Progenitor cell of endocrine pancreas (in vitro differentiated cells): ENCODE measurements at places on chromosomes 7 and 10.

DNA sequence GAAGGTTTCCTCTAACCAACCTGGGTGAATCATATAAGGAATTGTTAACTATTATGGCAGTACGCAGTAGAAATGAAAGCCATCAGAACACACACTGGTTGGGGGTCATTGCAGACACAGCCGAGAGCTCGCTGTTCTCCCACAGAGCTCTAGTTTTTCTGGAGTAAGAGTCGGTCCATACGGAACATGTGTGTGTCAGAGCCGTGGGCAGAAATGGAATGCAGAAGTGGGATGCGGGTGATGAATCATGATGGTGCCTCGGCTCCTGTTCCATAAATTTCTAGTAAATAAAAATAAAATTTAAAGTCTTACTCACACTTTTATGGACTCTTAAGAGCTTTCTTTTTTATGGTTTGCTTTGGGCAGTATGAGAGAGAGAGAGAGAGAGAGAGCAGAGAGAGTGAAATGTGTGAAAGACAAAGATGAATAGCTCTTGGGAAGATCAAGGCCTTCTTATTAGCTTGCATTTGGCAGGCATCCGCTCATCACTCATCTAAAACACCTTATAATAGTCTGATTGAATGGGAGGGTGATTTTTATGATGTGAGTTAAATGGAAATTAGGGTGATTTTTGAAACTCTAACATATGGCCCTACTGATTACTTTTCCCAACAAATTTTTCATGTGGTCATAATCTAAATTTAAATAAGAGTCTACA, 98.8 kb upstream of the PFKP start:
- no peak for DNase-seq

DNA sequence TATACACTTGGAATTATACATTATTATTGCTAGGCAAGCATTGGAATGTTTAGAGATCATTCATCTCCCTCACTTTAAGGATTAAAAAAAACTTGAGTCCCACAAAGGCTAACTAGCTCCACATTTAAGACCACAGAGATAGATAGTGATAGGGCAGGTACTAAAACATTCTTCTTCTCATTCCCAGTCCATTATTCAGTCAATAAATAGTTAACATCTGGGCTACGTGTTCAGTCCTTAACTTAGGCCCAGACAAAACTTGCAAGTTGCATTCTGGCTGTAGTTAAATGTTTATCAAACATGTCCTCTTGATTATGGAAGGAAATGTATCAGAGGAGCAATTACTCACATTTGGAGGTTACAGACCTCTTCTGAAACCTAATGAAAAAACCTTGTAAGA, 2.4 kb downstream of the GNG11 start:
- no peak for DNase-seq

- no peak for DNase-seq
These were observed 776 bp downstream of the TMEM184A start for GRCh38 chr7:1555046-1555812.

DNA sequence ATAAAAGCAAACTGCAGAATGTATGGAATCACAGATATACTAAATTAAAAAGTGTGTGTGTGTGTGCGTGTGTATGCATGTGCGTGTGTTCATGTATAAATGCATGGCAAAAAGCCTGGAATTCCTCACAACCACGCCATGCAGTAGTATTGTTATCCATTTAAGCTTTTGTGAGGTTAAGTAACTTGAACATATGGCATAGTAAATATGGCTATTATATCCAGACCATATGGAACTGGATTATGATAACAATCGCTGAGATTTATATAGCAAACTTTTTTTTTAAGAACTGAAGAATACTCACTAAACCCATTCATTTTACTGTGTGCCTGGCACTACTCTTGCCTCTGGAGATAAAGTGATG, 22.3 kb upstream of the NANOS1 start:
- DNase-seq = no peak

GRCh38 chr7:56287429-56288138, 171.4 kb upstream of the NUPR2 start:
- DNase-seq = no peak

DNA sequence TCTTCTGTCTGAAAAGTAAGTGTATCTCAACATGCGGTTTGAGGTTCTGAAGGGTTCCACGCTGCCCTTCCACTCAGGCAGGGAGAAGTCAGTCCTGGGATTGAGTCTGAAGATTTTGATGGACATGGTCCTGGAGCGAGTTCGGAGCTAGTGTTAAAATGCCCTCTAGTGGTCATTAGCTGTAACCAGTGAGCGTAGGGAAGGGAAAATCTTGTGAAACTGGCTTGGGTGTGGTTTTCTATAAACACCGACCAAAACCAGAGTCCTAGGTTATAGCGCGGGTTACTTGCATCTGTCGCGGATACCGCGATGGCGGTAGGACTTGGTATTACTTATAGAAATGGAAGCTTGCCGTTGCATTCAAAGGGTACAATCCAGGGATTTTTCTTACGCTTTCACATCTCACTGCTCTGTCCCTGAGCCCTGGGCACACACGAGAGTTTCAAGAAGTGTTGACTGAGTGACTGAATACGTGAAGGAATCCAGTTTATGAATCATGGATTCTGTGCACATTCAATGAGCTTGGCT, 348.2 kb upstream of the C7orf33 start:
- DNase-seq = no peak
